ENCODE measurements at places on chromosomes 2 and 18.

GRCh38 chr18:56238576-56238975 lies 399.8 kb downstream of the TXNL1 start:
- no peak for DNase-seq

- DNase-seq: no peak
These were observed 61.1 kb downstream of the MEIS1 start for GRCh38 chr2:66495788-66496640.

DNA sequence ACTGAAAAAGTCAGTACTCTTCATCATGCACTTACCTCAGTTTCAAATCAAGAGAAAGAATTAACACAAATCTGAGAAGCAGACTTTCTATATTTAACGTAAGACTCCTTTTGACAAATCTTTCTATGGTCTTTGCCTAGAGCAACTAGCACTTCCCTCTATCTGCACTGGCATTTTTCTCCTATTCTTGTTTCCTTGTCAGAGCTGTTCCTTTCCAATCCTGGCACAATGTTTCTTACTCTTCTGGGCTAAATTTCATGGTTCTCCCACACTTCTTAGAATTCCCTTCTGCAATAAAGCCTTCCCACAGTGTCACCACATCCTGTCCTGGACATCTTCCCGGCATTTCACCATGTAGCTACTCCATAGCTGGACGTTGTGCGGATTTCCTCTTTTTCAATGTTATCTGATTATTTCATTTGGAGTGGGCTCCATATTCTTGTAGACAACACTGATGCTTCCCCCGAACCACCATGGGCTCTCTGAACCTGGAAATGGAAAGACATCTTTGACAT lies 144.7 kb upstream of the CTNNA2 start:
- DNase-seq: no peak

DNA sequence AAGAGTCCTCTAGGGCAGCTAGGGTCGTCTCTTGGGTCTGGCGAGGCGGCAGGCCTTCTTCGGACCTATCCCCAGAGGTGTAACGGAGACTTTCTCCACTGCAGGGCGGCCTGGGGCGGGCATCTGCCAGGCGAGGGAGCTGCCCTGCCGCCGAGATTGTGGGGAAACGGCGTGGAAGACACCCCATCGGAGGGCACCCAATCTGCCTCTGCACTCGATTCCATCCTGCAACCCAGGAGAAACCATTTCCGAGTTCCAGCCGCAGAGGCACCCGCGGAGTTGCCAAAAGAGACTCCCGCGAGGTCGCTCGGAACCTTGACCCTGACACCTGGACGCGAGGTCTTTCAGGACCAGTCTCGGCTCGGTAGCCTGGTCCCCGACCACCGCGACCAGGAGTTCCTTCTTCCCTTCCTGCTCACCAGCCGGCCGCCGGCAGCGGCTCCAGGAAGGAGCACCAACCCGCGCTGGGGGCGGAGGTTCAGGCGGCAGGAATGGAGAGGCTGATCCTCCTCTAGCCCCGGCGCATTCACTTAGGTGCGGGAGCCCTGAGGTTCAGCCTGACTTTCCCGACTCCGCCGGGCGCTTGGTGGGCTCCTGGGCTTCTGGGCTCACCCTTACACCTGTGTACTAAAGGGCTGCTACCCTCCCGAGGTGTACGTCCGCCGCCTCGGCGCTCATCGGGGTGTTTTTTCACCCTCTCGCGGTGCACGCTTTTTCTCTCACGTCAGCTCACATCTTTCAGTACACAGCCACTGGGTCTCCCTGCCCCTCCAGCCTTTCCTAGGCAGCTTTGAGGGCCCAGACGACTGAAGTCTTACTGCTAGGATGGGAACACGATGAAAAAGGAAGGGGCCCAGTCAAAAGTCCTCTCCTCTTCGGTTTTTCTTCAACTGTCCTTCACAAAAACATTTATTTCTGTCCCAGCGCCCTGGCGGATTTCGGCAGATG lies 8.1 kb downstream of the SIX2 start:
- DNase-seq: no peak

DNA sequence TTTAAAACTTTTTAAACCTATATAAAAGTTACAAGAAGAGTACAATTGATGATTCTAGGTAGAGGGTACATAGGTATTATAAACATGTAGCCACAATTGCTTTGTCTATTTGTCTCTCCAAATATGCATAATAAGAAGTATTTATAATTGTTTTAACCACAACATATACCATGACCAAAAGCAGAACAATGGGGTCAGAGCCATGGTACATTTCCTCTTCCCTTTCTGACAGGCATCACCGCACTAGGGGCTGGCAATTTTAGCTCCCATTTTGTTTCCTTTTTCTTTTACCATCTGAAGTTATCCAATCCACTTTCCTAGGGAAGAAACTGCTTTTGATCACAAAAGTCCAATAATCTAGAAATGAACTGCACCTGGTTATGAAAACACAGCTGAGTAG lies 49.3 kb downstream of the TMX3 start:
- no peak for DNase-seq

All from T-helper 17 cell (primary cell).